ENCODE measurements at places on chromosomes 5 and 9.

DNA sequence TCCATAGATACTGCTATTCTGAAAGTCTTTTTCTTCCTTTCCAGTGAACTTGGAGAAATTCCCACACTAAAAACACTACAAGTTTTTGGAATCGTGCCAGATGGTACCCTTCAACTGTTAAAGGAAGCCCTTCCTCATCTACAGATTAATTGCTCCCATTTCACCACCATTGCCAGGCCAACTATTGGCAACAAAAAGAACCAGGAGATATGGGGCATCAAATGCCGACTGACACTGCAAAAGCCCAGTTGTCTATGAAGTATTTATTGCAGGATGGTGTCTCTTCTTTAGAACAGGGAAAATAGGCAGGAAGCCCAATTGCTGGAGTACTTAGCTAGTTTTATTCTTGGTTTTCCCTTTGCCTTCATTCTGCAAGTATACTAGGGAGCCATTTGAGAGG, 29.9 kb downstream of the SKP2 start:
- no peak for DNase-seq

DNA sequence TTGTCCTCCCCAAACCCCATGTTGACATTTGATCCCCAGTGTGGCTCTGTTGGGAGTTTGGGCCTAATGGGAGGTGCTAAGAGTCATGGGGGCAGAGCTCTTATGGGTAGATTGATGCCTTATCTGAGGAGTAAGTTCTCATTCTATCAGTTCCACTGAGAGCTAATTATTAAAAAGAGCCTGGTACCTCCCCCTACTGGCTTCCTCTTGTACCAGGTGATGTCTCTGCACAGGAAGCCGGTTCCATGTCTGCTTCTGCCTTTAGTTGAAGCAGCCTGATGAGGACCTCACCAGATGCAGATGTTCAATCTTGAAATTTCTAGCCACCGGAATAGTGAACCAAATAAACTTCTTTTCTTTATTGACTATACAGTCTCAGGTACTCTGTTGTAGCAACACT, 10.8 kb downstream of the GABRB2 start:
- DNase-seq: no peak

- DNase-seq: no peak
Observed at GRCh38 chr5:61887271-61887670, 418.7 kb upstream of the KIF2A start.

GRCh38 chr5:1257841-1258240, 32.7 kb downstream of the SLC6A18 start:
- DNase-seq: no peak

- no peak for DNase-seq
Observed at GRCh38 chr5:127011961-127012644, 18.3 kb downstream of the MARCHF3 start.

DNA sequence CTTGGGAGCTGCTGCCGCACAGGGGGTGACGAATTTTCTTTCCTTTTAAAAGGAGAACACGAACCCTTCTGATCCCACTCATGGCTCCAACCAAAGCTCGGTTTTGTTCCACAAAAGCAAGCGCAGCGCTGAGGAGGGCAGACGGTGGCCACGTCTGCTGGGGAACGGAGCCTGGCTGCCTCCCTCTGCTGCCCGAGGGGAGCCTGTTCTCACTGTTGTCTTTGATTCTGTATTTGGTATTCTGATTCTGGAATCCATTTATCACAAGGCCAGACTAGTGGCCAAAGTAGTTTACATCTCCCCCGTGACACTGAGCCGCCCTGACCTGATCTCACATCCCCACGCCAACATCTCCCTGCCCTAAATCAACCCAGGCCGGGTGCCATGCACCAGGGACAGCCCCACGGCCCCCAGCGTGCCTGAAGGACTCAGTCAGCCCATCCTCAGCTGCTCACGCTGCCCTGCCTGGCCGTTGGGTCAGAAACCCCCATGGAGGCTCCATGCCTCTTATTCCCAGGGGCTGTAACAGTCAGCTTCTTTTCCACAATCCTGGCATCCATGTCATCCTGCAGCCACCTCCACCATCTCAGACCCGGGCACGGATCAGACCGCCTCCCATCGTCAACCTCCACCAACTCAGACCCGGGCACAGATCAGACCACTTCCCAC, 6.7 kb upstream of the NSMF start:
- DNase-seq: no peak

- DNase-seq: no peak
Observed at GRCh38 chr5:135913713-135914626, 18.3 kb upstream of the IL9 start.

- no peak for DNase-seq
Observed at GRCh38 chr5:136679233-136679632, 313.9 kb upstream of the TRPC7 start.

DNA sequence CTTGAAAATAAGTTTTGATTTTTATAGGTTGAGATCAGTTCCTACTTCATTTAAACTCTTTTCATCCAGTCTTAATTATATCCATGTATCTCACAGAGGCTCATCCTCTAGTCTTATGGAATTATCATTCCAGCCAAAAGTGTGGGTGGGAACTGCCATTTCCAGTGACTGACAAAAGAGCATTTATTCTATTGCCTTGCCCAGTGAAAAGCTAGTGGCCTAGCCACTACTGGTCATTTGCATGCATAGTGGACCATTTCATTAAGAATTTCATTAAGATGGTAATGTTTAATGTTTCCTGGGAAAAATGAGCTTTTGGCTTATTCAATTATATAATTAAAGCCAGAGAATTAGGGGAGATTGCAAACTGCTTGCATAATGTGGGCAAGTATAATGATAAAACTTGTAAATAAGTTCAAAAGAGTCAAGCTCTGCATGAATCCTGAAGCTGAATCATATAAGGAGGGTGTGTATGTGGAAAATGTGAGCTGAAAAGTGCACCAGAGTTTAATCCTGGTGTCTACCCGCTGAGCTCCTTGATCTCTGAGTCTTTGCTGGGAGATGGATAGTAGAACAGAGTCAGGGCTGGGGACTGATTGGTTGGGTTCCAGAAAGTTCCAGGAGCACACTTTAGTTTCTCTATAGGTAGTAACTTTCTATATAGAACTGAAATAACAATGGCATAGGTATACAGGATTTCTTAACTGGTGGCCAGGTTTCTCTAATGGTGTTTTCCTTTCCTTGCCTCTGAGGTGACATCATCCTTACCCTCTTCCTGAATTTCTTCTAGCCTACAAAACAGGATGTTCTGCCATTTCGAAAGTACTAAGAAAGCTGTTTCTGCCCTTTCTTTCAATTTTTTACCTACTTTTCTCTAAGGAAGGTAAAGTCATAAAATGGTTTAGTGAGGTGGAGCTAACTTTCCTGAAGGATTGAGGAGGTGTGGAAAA, 78.5 kb downstream of the KIF4B start:
- DNase-seq: no peak

GRCh38 chr5:174720612-174721529, 3.5 kb upstream of the MSX2 start:
- no peak for DNase-seq

GRCh38 chr9:134624137-134624591, 17.4 kb upstream of the COL5A1 start:
- DNase-seq: no peak

- DNase-seq: no peak
Observed at GRCh38 chr9:134825025-134825424, 55.6 kb upstream of the FCN2 start.

DNA sequence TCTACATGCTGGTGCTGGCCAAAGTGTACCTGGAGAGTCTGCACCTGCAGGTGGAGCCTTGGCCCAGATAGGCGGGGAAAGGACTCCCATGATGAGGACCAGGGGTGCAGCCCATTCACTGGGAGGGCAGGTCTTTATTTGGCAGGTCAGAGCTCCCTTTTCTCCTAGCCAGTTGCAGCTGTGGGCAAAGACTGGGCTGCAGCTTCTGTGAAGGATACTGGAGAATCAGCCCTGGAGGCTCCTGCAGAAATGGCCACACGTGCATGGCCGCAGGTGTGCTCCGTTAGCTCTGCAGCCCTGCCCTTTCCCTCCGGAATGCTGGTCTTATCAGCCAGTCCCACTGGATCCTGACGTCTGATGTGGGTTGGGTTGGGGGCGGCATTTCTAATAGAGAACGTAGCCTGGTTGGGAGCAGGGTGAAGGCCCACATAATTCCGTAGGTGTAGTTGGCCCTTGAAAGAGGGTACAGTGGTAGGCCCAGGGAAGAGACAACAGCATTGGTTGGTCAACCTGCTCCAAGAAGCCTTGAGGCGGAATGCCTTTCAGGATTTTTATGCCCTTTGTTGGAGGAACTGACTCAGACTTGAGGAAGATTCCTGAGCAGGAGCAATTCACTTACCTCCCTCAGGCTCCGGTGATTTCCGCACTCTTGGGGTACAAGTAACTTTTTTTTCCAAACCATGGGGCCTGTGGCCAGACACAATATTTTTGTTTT, 22.0 kb upstream of the TIFAB start:
- no peak for DNase-seq

DNA sequence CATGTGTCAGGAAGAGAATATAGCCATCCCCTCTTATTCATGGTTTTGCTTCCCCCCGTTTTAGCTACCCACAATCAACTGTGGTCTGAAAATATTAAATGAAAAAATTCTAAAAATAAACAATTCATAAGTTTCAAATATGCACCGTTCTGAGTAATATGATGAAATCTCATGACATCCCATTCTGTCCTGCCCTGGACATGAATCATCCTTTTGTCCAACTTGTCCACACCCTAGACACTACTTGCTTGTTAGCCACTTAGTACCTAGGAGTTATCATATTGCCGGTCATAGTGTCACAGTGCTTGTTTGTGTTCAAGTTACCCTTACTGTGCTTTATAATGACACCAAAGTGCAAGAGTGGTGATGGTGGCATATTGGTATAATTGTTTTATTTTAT, 113.5 kb downstream of the CAAP1 start:
- no peak for DNase-seq

GRCh38 chr5:175252234-175252805, 191.7 kb downstream of the DRD1 start:
- DNase-seq: no peak

DNA sequence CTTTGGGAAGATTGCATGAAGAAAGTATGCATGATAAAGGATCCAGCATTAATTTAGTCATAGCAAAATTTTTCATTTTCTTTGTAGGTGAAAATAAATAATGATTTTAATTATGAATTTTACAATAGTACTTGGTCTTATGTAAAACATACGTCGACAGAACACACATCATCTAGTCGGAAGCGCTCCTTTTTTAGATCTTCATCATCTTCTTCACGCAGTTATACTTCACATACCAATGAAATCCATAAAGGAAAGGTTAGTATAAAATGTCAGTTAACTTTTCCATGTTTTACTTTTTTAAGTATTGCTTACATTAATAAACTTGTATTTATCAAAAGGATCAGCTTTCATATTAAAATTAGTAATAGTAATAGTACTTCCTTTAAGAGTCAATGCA, 35.8 kb downstream of the C7 start:
- no peak for DNase-seq

DNA sequence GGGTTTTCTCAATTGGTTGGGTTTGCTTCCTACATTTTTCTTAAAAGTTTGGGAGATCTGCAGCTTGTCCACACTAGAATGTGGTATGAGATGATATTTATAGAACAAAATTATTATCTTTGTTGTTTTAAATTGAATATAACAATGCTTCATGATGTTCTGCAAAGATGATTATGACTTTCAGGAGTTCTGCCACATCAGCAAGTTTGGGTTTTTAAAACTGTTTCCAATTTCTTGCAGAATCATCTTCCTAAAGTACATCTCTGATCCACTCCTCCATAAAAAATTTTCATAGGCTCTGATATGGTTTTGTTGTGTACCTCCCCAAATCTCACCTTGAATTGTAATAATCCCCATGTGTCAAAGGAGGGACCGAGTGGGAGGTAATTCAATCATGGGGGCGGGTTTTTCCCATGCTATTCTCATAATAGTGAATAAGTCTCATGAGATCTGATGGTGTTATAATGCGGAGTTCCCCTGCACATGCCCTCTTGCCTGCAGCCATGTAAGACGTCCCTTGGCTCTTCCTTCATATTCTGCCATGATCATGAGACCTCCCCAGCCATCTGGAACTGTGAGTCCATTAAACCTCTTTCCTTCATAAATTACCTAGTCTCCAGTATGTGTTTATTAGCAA, 119.1 kb upstream of the PTGER4 start:
- no peak for DNase-seq

GRCh38 chr5:74490814-74491213, 149.7 kb downstream of the ENC1 start:
- no peak for DNase-seq

DNA sequence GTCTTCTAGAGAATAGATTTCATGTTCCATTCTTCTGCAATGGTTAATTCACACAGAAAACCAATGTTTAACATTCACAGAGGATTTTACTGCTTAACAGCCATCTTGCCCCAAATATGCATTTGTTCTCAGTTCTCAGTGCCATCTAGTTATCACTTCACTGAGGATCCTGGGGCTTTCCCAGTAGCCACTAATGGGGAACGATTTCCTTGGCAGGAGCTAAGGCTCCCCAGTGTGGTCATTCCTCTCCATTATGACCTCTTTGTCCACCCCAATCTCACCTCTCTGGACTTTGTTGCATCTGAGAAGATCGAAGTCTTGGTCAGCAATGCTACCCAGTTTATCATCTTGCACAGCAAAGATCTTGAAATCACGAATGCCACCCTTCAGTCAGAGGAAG, 3.4 kb downstream of the ERAP2 start:
- no peak for DNase-seq

- no peak for DNase-seq
Observed at GRCh38 chr9:91180930-91181268, 180.8 kb downstream of the AUH start.

- DNase-seq: no peak
Observed at GRCh38 chr5:5042806-5043205, 97.3 kb upstream of the ADAMTS16 start.

- DNase-seq: no peak
Observed at GRCh38 chr9:130640681-130641080, 23.7 kb upstream of the PRDM12 start.

DNA sequence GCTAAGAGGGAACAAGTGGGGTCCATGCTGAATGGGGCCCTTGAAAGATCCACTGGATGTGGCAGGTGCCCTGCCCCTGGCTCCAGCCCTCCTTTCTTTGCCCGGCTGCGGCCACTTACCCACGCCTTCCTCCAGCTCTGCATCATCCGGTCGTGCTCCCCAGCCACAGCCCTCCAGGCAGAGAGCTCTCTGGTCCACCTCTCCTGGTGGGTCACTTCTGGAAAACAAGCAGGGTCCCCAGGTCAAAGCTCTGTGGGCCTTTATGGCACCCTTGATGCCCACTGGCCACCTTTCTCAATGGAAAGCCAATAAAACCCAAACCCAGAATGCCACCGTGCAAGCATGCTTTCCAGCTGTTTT, 45.0 kb downstream of the SECISBP2 start:
- DNase-seq: no peak
